ENCODE measurements at places on chromosomes 3 and 15. TPM values are rescaled to one million over a fixed set of nuclear protein-coding genes. Genes with fewer than 3 reads are reported as not detected.

Gene CRABP1
- not detected for total RNA-seq

Gene WDR82
- 54.9 TPM for total RNA-seq

Gene FGF12
- 0.24 TPM for total RNA-seq

Gene EOMES
- not detected for total RNA-seq

Gene ANKRD63
- total RNA-seq = not detected

Gene HDAC11
- 14.7 TPM for total RNA-seq

Gene LIPH
- 3.9 TPM for total RNA-seq

Gene FRMD5
- 1.7 TPM for total RNA-seq

Gene CCDC39
- total RNA-seq = not detected

Gene PIERCE2
- 1.7 TPM for total RNA-seq

Gene FBXO22
- 82.4 TPM for total RNA-seq

Gene RTP1
- not detected for total RNA-seq

Gene HHATL
- not detected for total RNA-seq

Gene ZNF80
- not detected for total RNA-seq

Gene DET1
- total RNA-seq = 2.3 TPM

Gene VGLL3
- 1.7 TPM for total RNA-seq

Gene TRIM42
- total RNA-seq = not detected

Gene EIF4E3
- 3.2 TPM for total RNA-seq

Gene TBCCD1
- 9.4 TPM for total RNA-seq

Gene EIF3J
- 55.4 TPM for total RNA-seq

Gene UBE2E2
- total RNA-seq = 93.7 TPM

Gene ZCWPW2
- 0.21 TPM for total RNA-seq

Gene MAP6D1
- total RNA-seq = 2.1 TPM

Gene KIF15
- 2.4 TPM for total RNA-seq

Gene ZNF621
- total RNA-seq = 10.9 TPM

Gene SHF
- total RNA-seq = 1.7 TPM

Gene PAQR5
- 14.5 TPM for total RNA-seq

Gene CATSPER2
- 0.85 TPM for total RNA-seq

Gene ACTRT3
- 1.9 TPM for total RNA-seq

Gene NAA50
- total RNA-seq = 186 TPM

Gene DAZL
- not detected for total RNA-seq

Gene MOBP
- total RNA-seq = not detected

Gene SNTN
- total RNA-seq = not detected

Gene NOX5
- total RNA-seq = not detected

Gene CCR8
- total RNA-seq = not detected

Gene PDZRN3
- 0.24 TPM for total RNA-seq

Gene RBPMS2
- not detected for total RNA-seq

Gene PLSCR2
- 0.21 TPM for total RNA-seq

Gene SHISA5
- total RNA-seq = 110 TPM

Gene OR5K2
- not detected for total RNA-seq

Gene TP63
- total RNA-seq = 73.3 TPM

Gene FETUB
- total RNA-seq = not detected

Gene FBXO40
- total RNA-seq = not detected

Gene UNC13C
- total RNA-seq = 0.43 TPM

Gene GXYLT2
- total RNA-seq = 0.85 TPM

Gene PLA2G4F
- 3.9 TPM for total RNA-seq

Gene MME
- 53.0 TPM for total RNA-seq

Gene GOLGA6A
- not detected for total RNA-seq
